ENCODE measurements at places on chromosomes 2 and 18.

GRCh38 chr18:21955757-21956652 is 213.4 kb upstream of the GATA6 start:
- DNase-seq = peak; percentile 48

- DNase-seq = no peak
Observed at GRCh38 chr2:151363709-151364108, 6.3 kb downstream of the TNFAIP6 start.

DNA sequence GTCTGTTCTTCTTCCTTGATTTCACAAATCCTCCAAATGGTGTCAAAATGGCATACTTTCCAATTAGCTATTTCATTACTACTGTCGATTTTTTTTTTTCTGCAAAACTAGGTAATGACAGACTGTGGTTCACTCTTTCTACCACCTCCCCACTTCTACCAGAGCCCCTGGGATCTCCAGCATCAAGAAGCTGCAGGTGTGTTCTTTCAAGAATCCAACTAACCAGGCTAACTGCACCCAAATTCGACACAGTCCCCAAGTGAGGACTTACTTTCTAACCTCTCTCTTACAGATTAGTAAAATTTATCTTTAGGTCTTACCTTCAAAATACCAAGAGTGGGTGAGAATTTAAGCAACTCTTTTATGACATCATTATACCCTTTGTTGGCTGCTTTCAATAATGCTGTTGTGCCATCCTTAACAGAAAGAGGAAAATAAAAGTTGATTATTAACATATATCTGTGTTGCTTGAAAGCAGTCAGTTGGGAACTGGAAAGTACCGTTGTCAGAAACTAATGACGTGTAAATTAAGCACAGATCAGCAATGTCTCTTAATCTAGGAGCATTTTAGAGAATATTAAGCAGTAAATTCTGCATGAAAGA is 31.2 kb upstream of the NPC1 start:
- no peak for DNase-seq

DNA sequence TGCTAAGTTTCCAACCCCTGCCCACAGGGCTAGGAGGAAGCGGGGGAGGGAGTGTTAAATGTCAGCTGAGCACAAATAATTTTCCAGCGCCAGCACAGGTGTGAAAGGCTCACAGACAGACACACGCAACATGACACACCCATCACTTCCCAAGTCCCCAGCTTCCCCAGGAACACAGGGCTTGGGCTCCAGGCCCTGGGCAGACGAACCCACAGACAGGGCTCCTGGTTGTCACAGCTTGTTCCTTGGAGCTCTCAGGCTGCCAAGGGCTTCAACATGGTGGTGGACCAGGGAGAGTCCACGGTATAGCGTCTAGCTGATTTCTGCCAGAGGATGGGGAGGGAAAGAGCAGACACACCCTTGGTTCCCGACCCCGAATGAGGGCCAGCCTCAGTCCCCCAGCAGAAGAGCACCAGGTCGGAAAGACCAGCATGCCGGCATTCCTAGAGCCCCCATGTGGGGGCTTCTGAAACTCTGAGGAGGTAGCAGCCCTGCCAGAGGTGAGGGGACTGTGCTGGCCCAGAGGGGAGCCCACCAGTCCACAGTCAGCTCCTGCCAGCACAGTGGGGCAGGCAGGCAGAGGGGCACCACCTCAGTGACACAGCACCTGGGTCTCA is 1.9 kb downstream of the DUSP2 start:
- no peak for DNase-seq

DNA sequence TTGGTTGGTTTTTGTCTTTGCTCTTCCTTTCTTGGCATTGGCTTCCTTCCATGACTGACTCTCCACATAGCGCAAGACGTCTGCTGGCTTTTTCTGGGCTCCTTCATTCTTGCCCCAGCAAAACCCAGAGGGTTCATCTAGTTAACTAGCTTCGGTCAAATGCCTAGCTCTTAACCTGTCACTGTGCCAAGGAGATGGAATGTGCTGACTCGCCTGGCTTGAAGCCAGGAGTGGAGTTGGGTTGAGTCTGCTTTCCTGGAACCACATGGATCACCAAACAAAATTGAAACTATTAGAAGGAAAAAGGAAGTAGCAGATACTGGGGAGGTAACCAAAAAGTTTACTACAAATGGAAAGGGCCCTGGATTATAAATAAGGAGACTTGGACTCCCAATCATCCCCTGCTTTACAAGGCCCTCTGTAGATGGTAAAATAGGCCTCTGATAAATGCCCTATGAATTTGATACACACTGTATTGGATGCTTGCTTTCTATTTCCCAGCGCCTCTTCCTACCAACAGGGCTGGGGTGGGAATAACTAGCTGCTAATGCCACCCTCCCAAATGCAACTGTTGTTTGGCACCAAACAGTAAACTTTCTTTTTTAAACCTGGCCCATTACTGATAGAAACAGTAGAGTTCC is 11.3 kb downstream of the MALT1 start:
- DNase-seq = no peak

DNA sequence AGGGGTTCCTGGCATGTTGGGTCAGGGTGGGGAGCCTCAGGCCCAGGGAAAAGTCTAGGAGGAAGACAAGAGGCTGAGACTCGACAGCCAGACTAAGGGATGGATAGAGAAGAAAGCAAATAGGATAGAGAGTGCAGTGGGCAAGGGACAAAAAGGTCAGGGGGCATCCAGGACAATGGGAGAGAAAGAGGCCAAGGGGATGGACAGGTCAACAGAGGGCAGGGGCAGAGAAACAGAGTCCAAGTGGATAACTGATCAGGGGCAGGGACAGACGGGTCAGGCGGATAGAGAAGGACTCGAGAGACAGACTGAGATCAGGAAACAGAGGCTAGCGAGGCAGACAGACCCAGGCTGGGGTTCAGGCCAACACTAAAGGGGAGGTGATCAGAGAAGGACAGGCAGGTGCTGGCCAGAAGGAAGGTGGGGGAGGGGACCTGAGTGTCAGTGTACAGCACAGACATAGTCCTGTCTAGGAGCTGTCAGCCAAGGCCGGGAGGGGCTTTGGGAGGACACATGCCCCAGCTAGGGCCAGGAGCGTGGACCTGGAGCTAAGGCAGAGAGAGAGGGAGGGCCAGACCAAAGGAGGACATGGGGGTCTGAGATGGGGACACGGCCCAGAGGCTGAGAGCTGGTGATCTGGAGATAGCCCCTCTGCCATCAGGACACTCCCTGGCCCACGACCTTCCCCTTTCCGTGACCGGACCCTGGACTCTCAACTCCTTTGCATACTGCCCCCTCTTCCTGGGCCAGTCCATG is 12.2 kb downstream of the ASIC4 start:
- no peak for DNase-seq

- DNase-seq = no peak
Observed at GRCh38 chr2:104862058-104862941, 8.4 kb downstream of the POU3F3 start.

- no peak for DNase-seq
Observed at GRCh38 chr2:120503206-120503792, 157.4 kb downstream of the INHBB start.

DNA sequence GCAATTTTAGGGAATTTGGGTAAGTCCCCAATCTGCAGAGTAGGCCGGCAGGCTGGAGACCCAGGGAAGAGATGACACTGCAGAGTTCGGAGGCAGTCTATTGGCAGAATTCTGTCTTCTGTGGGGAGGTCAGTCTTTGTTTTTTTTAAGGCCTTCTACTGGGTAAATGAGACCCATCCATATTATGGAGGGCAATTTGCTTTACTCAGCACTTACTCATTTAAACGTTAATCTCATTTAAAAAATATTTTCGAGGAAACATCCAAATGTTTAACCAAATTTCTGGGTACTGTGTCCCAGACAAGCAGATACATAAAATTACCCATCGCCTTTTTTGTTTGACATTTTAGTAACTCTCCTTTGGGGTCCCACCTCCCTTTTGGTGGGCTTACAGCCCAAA is 139.5 kb downstream of the IRS1 start:
- DNase-seq = no peak

DNA sequence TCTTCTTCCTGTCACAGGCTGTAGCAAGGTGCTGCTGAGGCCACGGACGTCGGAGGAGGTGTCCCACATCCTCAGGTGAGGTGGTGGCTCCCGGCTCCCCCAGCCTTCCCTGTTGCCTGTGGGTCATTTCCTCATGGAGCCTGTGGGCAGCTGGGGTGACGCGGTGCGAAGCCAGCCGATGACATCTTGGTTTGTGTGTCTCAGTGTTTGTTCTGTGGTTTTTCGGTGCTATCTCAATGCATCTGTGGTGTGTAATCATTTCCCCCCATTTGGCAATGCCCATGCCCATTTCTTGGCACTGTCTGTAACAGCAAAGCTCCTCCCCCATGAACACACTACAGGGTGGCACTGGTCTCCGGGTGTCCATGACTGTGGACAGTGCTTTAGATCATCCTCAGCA is 6.6 kb downstream of the D2HGDH start:
- no peak for DNase-seq

- DNase-seq = no peak
Observed at GRCh38 chr2:861655-862354, 88.8 kb upstream of the SNTG2 start.

GRCh38 chr2:61318553-61318952 is 152.3 kb downstream of the USP34 start:
- DNase-seq = no peak

GRCh38 chr18:36073676-36074075 is 6.3 kb upstream of the RPRD1A start:
- no peak for DNase-seq

DNA sequence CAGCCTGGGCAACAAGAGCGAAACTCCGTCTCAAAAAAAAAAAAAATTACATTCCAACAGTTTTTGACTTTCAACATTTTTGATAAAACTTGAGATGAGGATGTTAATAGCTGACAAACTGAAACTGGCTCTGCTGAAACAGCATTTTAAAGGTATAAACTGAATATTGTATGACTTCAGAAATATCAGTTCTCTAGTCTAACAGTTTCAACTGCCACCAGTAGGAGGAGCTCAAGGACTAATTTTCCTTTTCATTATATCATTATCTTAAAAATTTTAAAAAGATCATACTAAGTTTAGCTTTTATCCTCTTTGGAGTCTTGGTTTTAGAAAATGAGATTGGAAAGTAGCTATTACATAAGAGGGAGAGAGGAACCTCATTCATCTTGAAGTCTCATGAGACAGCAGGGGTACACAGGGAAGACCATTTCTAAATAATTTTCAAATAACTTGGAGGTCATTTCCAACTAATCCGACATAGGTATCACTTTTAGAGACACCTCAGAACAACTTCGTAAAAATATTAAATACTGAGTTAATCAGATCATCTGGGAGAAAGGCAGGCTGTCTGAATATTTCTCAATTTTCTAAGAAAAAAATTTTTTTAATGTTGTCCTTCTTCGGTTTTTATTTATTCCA is 37.6 kb upstream of the MCM6 start:
- DNase-seq = peak; percentile 13

GRCh38 chr2:176205126-176205525 is 16.7 kb downstream of the HOXD1 start:
- DNase-seq = no peak

GRCh38 chr18:62999392-62999791 is 284.1 kb downstream of the PHLPP1 start:
- DNase-seq = no peak

- DNase-seq = no peak
Observed at GRCh38 chr2:148130581-148130980, 109.7 kb downstream of the MBD5 start.

GRCh38 chr2:48901416-48901815 is 145.9 kb upstream of the LHCGR start:
- no peak for DNase-seq

GRCh38 chr2:227412877-227413276 is 25.1 kb upstream of the SCYGR1 start:
- no peak for DNase-seq

- DNase-seq = no peak
Observed at GRCh38 chr2:149466635-149467034, 120.9 kb downstream of the MMADHC start.

DNA sequence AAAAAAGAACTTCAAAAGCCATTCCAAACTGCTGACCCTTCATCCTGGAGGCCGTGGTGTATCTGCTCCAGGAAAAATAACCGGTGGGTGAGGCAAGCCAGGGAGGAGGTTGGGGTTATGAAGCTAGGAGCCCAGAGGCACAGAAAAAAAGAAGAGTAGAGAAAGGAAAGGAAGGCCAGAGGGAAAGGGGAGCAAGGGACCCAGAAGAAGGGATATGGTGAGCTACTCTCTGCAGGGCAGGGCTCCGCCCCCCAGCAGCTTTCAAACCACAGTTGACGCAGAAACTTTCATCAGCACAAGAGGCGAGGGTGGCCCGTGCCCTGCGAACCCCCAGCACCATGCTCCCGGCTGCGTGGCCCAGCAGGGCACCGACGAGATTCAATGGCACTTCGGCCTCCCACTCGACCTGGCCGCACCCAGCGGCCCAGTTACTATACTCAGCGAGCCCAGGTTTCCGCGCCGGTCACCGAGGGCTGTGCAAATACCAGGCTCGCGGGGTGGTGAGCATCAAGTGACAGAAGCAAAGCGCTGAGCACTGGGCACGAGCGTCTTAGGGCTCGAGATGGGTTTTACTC is 665 bp downstream of the MCM6 start:
- DNase-seq = peak; percentile 29

DNA sequence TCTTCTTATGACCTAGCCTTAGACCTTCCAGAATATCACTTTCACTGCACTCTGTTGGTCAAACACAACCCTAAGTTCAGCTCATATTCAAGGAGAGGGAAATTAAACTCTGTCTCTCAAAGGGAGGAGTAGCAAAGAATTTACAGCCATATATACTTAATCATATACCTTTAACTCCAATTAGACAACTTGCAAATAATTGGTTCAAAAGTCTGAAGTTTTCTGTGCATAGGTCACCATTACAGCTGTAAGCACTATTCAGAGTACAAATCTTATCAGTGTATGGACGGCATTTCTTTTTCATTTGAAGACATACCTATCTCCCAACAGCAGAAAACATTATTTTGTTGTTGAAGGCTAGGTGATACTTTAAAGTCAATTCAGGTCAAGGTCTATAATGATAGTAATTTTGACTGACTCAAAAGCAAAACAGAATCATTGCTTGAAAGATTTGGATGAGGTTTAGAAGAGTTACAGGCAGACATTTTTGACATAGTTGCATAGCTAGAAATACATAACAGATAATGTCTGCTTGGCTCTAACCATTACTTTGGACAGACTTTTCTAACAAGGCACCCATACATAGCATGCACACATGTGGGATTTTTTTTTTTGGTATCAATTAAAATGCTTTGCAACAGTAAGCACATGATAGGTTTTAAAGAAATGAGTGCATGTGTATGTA is 131.5 kb downstream of the CPS1 start:
- no peak for DNase-seq

DNA sequence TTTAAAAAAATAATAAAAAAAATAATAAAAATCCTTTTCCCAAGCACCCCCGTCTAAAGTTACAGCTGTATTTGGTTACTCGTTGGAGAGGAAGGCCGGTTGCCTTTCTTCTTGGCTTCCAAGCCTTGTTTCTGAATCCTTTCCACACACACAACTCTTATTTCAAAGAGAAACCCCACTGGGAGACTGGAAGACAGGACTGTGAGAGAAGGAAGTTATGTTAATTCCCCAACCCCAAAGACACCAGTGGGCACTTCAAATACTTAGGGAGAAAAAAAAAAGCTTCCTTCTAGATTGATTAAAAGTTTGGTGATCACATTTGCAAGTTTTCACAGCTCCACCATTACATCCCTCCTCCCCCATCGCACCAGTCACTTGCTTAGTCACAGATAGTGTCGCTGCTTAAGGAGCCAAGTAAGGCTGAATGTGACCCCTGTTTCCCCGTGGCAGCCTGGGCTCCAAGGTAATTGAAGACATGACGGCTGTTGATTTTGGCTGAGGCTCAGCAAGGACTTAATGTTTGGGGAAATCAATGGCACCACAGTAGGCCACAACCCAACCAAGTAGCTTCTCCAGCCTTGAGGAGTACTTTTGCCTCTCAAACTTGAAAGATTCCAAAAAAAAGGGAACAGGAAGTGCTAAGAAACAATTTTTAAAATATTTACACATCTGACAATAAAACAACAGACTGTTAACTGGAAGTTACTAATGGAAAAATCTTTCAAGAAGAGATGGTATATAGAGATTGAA is 40.8 kb upstream of the FRZB start:
- DNase-seq = no peak

Data from stimulated activated CD4-positive, alpha-beta T cell treated with anti-CD3 and anti-CD28 coated beads, Interleukin-1b, Interleukin-23, amount 100 ng/mL, for 1 hour (primary cell).